ENCODE measurements at places on chromosomes 4 and X. TPM values are rescaled to one million over a fixed set of nuclear protein-coding genes. Genes with fewer than 3 reads are reported as not detected.

Gene SUPT20HL1
- total RNA-seq = not detected

Gene TRIM75
- not detected for total RNA-seq

Gene HPGDS
- not detected for total RNA-seq

Gene CXCL3
- not detected for total RNA-seq

Gene HS6ST2
- 0.89 TPM for total RNA-seq

Gene SSX7
- total RNA-seq = not detected

Gene TMPRSS11F
- not detected for total RNA-seq

Gene CT55
- total RNA-seq = not detected

Gene SH3D19
- total RNA-seq = not detected

Gene SLIT2
- not detected for total RNA-seq

Gene ERCC6L
- 10.8 TPM for total RNA-seq

Gene MTHFD2L
- 8.4 TPM for total RNA-seq

Gene TMPRSS11D
- total RNA-seq = not detected

Gene CLDN34
- not detected for total RNA-seq

Gene PFKFB1
- 0.81 TPM for total RNA-seq

Gene MRPL1
- 39.6 TPM for total RNA-seq

Gene OPRPN
- not detected for total RNA-seq

Gene C4orf46
- total RNA-seq = 12.8 TPM

Gene LEF1
- total RNA-seq = 8.4 TPM

Gene CCSER1
- total RNA-seq = not detected

Gene SLITRK4
- not detected for total RNA-seq

Gene ADH5
- 53.0 TPM for total RNA-seq

Gene BEX5
- 1.8 TPM for total RNA-seq

Gene ARR3
- not detected for total RNA-seq

Gene SPOCK3
- not detected for total RNA-seq

Gene CTAG1A
- not detected for total RNA-seq

Gene SSX3
- total RNA-seq = not detected

Gene GAGE12E
- not detected for total RNA-seq

Gene CENPVL2
- total RNA-seq = not detected

Gene TLR2
- total RNA-seq = 0.42 TPM

Measured in natural killer cell treated with Interleukin-12 subunit alpha and Interleukin-12 subunit beta and Interleukin-15 and Interleukin-18, amount 100 ng/mL, for 72 hours (primary cell).